ENCODE measurements at places on chromosomes 3 and 15. TPM values are rescaled to one million over a fixed set of nuclear protein-coding genes. Genes with fewer than 3 reads are reported as not detected.

Gene ADAMTS17
- total RNA-seq: 0.14 TPM

Gene TMIE
- total RNA-seq: not detected

Gene IL17RD
- total RNA-seq: 1.7 TPM

Gene KIF15
- total RNA-seq: 15.0 TPM

Gene PP2D1
- not detected for total RNA-seq
